Activated CD4-positive, alpha-beta T cell treated with anti-CD3 and anti-CD28 coated beads for 48 hours (primary cell): ENCODE measurements at places on chromosomes 12 and 14.

DNA sequence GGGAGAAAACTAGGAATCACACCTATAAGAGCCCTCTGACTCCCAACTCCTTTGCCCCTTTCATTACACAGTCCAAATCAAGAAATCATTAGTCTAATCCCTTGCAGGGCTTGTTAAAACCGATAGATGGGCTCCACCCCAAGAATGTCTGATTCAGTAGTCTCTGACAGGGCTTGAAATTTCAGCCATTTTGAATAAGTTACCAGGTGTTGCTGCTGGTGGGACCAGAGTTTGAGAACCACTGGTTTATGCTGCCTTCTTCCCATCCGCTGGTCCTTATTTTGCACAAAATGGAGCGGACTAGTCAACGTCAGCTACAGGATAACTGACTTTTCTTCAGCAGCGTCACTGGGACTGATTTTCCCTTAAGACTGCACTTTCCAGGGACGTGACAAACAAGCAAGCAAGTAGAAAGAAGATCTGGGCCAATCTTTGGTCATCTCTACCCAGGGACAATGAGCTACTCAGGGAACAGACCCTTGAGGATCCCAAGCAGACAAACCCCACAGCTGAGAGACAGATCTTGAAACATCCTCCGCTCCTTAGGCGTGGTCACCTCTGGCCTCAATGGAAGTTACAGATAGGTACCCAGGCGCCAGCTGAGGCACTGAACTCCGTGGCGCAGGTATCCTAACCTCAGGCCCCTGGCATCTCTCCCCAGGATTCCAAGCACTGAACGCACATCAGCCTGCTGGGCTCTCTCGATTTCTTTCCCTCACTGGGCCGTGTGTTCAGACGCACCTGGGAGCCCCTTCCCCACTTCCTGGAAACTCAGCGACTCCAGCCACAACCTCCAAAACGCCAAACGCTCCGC lies 900 bp downstream of the KCTD10 start:
- DNase-seq, result no peak

DNA sequence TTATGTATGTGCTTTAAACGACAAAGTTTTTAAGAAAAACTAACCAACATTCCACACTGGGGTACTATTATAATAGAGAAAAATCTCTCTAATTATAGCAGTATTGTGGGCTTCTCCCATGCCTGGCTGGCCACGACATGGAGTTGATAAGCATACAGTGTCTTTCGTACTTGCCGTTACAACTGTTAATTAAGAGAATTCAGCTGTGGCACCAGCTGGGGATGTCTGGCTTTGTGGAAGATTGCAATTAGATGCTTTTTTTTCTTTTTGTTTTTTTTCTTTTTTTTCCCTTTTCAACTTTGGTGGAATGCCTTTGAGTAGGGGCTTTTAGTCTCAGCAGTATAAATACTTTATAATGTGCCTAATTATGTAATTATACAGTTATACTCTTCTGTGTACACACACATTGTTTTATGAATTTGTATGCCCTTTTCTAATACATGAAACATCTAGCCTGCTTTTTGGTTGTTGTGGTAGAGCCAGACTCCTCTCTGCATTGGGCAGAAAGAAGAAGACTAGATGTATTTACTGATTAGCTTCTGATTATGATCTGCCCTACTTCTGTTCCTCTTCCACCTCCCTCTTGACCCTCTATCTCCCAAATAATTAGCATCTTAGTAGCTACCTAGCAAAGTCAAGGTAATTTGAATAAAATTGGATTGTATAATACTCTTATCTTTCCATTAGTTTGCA lies 76.4 kb downstream of the SUSD6 start:
- no peak for DNase-seq

GRCh38 chr14:49050822-49051221 lies 535.4 kb downstream of the RPS29 start:
- no peak for DNase-seq

DNA sequence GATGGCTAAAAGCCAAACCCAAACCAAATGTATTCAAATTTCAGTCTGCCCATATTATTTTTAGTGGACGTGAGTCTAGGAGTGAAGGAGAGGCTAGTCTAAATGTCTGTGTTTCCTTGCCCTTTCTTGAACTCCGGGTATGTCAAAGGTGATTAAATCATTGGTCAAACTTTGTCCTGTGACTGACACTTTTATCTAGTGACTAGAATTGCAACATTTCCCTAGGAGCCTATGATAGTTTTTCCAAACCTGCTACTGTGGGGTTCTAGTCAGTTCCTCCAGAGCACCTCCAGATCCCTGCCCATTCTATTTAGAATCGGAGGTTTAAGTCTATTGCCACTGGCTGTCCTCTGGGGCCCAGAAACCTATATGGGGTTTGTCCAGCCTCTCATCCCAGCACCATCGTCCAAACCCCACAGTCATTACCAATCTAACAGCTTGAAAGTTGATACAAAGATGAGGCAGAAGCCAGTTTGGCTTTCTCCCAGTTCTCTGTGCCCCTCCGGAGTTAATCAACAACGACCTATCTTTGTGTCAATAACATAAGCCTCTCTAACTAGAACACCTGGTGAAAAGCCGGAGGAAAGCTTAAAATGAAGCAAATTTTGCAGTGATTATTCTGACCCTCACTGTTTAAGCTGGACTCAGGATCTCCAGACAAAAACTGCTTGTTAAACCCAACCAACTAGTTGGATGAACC lies 306.7 kb downstream of the ZFP36L1 start:
- DNase-seq, result no peak

GRCh38 chr12:76060111-76060510 lies 24.4 kb downstream of the NAP1L1 start:
- no peak for DNase-seq

DNA sequence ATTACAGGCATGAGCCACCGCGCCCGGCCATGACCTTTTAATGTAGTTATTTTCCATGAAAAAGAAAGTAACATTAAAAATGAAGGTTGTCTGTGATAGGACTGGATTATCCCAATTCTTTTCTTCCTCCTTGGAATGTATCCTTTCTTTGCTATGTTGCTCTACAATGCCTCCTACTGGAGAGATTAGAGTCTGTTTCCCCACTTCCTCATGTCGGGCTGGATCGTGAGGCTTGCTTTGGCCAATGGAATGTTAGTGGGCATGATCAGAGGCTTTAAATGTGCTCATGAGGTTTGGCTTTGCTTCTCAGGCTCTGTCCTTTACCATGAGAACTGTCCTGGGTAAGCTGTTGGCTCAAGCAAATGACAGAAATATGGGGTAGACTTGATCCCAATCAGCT lies 34.7 kb upstream of the SOCS2 start:
- no peak for DNase-seq

- no peak for DNase-seq
These were observed 747 bp downstream of the HSPB8 start for GRCh38 chr12:119179335-119180021.

DNA sequence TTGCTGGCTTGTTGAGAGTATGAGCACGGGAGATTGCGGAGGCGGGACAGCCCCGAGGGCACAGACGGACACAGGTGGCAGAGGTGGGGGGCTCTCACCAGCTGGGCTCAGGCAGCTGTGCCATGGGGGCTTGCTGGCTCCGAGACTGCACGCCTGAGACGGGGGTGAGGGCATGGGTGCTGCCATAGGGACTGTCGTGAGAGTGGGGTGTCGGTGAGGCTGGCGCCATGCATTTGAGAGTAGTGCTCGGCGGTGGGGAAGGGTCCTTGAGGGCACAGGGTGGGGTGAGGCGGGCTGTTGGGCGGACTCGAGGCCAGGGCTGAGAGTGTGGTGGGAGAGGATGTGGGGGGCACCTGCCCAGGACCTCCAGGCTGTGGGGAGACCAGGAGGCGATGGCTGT lies 40.7 kb upstream of the TEX22 start:
- no peak for DNase-seq

- no peak for DNase-seq
These were observed 6.2 kb upstream of the ELK3 start for GRCh38 chr12:96187956-96188355.

DNA sequence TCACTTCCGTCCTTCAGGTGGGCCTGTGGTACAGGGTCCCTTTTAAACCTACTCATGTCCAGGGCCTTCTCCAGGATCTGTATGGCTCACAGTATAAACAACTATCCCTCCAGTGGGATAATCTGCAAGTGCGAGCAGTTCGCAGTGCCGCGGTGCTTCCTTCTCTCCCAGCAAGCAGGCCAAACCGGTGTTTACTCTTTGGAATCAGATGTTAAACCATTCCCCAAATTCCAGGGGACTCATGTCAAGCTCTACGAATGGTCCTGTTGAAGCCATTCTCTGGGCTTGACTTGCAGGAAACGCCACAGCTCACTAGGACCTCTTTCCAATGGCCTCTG lies 59.6 kb downstream of the OR11H12 start:
- DNase-seq, result no peak

GRCh38 chr12:12592930-12593329 lies 18.7 kb upstream of the CREBL2 start:
- DNase-seq, result no peak

DNA sequence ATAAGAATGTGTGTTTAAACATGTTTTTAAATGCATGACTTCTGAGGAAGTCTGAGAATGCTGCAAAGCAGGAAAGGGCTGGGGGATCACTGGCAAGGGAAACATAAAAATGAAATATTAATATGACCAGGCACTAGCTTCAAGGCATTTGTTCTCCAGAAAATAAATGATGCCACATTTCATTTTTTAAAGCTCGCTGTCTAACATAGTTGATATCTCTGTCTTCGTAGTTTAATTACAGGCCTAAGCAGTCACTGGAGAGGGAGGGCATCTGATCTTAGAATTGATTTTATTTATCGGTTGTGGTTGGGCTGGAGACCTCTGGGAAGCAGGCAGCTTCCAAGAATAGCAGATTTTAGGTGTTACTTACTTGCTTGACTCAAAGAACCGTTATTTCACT lies 87.5 kb downstream of the TBC1D30 start:
- DNase-seq, result no peak

DNA sequence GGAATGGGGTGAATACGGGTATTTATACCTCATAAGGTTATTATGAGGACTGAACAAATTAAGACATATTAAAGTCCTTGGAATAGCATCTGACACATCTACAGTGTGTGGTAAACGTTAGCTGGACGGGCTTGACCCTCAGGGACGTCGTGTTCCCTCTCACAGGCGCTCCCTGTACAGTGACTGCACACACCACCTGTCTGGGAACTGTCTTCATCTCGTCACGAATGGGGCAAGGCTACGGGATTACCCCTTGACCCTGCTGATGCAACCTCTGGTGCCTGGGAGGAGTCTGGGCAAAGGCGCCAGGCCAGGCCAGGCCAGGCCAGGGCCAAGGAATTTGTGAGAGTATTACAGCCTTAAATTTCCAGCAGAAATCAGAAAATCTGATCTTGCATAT lies 191.1 kb downstream of the CALM1 start:
- DNase-seq, result no peak

DNA sequence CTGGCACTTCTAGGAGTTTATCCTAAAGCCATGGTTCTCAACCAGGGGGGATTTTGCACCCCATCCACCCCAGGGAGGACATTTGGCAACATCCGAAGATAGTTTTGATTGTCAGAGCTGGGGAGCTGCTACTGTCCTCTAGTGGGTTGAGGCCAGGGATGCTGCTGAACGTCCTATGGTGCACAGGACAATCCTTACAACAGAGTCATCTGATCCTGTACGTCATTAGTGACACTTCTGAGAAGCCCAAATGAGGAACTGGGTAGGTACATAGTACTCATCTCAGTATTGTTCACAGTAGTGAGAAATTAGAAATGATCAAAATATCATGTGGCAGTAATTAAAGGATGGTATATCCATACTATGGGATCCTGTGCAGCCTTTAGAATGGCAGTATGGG lies 185.1 kb downstream of the CHST11 start:
- DNase-seq, result no peak
